ENCODE measurements at places on chromosomes 13 and 19.
A peak's percentile ranks its signal among the peaks of the same experiment; 100 is the strongest.

- DNase-seq = no peak
These were observed 50.5 kb downstream of the RFC3 start for GRCh38 chr13:33868343-33868994.

GRCh38 chr19:46860125-46860845 lies 512 bp upstream of the ARHGAP35 start:
- DNase-seq = peak; percentile 99

GRCh38 chr19:47143322-47144073 lies 12.9 kb downstream of the SAE1 start:
- DNase-seq = no peak

DNA sequence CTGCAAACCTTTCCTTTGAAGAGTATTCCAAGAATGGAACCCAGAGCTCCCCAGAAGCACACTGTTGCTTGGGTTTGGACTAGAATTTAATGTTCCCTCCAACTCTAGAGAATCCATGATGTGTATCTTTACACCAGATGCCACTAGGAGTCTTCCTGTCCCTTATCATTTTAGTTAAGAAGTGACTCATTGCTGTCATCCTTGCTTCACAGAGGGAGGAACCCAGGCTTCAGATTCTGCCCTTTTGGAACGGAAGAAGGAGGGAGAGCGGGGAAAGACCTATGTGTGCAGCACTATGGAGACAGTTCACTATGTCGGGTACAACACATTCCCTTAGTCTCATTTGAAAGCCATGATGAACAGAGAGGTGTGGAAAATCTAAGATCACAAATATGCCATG lies 2.1 kb upstream of the ATP12A start:
- no peak for DNase-seq

DNA sequence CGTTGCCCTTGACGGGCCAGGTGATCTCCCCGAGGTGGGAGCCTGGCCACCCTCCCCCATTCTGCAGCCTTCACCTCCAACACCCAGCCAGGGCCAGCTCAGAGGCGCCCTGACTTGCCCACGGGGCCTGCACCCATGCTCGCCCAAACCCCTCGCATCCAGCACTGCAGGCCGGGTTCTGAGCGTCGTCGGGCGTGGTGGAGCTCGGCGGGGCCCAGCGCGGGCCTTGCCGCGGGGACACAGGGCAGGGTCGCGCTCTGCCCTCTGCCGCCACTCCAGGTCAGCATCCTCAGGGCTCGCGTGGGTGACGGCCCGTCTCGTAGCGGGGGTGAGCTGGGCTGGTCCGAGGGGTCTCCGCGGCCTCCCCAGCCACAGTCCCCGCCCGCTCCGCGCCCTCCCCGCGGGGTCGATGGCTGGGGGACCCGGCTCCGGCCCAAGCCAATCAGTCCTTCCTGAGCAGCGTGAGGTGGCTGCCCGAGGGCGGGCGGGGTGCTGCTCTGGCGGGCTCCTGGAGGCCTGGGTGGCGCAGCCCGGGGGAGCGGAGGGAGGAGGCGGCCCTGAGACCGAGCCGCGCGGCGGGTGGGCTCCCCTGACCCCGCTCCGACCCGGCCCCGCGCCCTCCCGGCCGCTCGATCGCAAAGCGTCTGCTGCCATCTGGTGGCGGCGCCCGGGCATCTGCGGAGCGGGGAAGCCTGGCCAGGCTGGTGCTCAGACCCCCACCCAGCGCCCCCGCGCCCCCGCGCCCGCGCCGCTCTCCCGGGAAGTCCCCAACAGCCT lies 61.4 kb downstream of the CCNE1 start:
- DNase-seq = peak; percentile 43

GRCh38 chr19:14159059-14159458 lies 22.7 kb upstream of the ASF1B start:
- DNase-seq = no peak

DNA sequence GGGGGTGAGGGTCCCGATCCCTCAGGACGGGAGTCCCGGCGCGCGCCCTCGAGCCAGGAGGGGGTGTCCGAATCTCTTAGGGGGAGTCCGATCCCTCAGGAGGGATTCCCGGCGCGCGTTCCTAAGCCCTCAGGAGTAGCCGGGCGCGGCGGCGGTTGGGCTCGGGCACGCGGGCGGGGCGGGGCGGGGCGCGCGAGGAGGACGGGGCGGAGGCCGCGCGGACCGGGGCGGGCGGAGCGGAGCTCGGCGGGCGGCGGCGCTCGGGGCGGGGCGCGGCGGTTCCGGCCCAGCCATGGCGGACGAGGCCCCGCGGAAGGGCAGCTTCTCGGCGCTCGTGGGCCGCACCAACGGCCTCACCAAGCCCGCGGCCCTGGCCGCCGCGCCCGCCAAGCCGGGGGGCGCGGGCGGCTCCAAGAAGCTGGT lies at the start of gene CUL4A:
Gene CUL4A, plus strand, starts transcription at position 278 of the 423 bp plus-strand sequence. Its CDS starts 15 bp downstream, at position 293.
- peak; percentile 95 for DNase-seq

DNA sequence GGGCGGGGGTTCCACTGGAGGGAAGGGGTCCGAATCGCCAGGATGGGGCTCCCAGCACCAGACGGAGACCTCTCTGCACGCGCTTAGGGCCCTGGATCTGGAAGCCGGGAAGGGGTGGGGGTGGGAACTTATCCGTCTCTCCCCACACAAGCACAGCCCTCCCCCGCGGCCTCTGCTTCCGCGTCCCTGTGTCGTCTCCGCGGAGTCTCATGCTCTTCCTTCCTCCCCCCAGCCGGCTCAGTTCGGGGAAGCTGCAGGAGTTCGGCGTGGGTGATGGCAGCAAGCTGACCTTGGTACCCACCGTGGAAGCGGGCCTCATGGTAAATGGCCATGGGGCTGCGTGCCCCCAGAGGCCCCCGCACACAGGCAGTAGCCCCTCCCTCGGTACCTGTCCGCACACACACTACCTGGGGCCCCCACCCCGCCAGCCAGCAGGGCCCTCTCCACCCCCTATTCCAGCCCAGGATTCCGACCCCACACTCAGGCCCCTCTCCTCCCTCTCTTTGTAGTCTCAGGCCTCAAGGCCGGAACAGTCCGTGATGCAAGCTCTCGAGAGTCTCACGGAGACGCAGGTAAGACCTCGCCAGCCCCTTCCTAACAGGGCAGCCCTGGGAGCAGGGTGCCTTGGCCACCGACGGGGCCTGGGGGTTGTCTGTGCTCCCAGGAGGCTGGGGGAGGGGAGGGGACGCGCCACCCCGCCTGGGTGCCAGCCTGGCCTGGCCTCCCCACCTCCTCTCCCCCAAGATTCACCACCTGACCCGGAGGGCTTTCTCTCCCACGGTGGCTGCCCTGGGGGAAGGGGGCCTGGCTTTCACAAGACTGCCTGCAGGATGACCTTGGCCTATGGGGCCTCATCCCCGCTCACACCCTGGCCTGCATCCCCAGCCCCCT lies 3.2 kb downstream of the MIDN start:
- DNase-seq = peak; percentile 67

GRCh38 chr19:20313894-20314293 lies 146.9 kb downstream of the ZNF486 start:
- DNase-seq = no peak

- no peak for DNase-seq
These were observed 40.3 kb downstream of the PDE4A start for GRCh38 chr19:10460714-10461046.

- peak; percentile 84 for DNase-seq
These were observed 1.2 kb downstream of the CDC34 start for GRCh38 chr19:532561-533363.

- peak; percentile 39 for DNase-seq
These were observed 3.0 kb upstream of the NDFIP2 start for GRCh38 chr13:79477968-79478367.

DNA sequence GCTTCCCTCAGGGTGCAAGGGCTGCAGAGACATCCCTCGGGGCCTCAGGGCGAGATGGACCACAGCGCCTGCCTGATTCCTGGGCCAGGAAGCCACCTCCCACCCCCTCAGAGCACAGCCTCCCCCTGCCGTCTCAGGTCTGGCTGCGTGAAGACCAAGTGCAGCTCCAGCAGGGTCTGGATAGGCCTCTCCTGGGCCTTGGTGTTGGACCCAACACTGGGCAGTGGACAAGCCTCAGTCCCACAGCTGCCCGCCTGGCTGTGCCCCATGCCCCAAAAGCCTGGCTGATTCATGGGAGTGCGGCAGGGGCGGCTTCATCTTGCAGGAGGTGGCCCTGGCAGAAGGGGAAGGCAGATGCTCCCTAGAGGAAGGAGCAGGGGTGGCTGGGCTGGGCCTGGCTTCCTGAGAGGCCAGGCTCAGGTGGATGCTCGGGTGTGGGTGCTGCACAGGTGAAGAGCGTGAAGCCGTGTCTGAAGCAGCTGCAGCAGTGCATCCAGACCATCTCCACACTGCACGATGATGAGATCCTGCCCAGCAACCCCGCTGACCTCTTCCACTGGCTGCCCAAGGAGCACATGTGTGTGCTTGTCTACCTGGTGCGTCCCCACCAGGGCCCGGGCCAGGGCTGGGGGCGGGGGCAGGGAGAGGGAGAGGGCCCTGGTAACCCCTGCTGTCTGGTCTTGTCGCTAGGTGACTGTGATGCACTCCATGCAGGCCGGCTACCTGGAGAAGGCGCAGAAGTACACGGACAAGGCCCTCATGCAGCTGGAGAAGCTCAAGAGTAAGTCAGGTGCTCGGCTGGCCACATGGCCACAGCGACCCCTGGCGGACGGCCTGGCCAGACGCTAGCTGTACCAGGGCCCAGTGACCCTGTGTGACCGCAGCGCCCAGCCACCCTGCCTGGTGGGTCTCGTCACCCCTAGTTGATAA lies 21.7 kb downstream of the MAU2 start:
- DNase-seq = peak; percentile 63

- peak; percentile 43 for DNase-seq
These were observed 4.6 kb upstream of the GP6 start for GRCh38 chr19:55042688-55043087.

GRCh38 chr13:51235756-51236490 lies 13.7 kb downstream of the FAM124A start:
- no peak for DNase-seq

- DNase-seq = peak; percentile 61
These were observed 291.4 kb downstream of the DCLK1 start for GRCh38 chr13:35839806-35840205.

GRCh38 chr13:95861296-95861695 lies 184.4 kb downstream of the DNAJC3 start:
- no peak for DNase-seq

- DNase-seq = no peak
These were observed 10.0 kb downstream of the C3 start for GRCh38 chr19:6710273-6711077.

DNA sequence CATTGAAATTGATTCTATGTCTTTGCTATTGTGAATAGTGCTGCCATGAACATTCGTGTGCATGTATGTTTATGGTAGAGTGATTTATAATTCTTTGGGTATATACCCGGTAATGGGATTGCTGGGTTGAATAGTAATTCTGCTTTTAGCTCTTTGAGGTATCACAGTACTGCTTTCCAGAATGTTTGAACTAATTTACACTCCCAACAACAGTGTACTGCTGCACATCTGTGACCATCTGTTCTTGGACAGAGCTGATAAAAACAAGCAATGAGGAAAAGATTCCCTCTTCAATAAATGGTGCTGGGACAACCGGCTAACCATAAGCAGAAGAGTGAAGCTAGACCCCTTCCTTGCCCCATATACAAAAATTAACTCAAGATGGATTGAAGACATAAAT lies 231.0 kb downstream of the MYO16 start:
- DNase-seq = no peak

DNA sequence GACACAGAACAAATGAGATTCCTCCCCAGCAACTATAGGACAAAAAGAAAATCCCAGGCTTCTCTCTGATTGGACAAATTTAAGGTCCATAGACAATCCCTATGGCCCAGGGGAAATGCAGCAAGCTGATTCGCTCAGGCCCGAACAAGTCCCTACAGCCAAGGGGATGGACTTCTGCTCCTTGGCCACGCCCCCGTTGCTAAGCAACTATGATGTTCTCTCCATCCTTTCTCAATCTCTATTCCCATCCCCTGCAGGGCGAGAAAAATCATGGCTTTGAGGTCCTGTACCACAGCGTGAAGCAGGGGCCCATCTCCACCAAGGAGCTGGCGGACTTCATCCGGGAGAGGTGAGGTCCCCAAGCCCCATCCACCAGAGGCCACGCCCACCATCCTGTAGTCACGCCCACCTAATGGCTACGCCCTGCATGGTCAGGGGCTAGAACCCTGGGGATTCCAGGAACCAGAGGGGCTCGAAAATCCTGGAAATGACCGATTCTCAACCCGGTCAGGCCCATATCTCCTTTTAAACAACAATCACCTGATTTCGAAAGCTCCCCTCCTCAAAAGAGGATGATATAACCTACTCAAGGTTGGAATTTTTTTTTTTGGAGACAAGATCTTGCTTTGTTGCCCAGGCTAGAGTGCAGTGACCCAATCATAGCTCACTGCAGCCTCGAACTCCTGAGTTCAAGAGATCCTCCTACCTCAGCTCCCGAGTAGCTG lies 11.4 kb downstream of the FCHO1 start:
- DNase-seq = peak; percentile 93

DNA sequence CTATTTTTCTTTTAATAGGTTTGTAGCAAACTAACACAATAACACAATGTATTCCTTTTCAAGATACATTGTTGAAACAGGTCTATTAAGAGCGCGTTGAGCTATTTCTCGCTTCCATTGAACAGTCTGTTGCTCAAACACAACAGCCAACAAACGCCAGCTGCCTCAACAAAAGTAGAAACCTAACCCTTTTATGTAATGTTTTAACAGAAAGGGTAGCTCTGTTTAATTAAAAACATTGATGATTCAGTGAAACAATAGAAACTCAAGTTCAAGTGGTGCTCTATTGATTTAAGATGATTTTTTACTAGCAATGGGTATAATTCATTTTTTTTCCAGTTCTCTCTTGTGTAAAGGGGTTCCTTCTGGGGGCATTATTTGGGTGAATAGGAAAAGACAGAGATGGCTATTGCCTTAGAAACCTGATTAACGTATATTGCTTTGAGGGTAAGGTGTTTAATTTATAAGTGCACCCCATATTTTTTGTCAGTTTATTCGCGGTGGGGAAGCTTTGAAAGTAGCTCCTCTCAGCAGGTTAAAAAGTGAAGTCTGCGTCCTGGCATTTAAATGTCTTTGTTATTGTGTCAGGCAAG lies 14.9 kb downstream of the ZIC2 start:
- no peak for DNase-seq

DNA sequence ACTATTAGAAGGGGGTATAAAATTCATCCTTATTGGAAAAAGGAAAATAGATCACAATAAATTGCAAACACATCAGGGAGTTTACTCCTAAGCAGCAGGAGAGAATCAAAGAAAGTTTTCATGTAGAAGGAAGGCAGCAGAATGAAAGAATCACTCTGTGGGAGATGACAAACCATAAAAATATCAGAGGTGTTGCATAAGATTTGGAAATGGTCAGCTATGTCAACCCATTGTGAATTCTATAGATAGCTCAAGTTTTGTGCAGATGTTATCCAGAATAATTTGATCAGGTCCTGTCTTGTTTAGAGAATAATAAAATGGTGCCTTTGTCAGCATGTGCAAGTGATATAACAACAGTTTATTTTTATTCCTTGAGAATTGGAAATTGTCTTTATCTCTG lies 622.4 kb downstream of the DCT start:
- no peak for DNase-seq

- DNase-seq = no peak
These were observed 155.5 kb downstream of the TBC1D4 start for GRCh38 chr13:75326173-75327134.

DNA sequence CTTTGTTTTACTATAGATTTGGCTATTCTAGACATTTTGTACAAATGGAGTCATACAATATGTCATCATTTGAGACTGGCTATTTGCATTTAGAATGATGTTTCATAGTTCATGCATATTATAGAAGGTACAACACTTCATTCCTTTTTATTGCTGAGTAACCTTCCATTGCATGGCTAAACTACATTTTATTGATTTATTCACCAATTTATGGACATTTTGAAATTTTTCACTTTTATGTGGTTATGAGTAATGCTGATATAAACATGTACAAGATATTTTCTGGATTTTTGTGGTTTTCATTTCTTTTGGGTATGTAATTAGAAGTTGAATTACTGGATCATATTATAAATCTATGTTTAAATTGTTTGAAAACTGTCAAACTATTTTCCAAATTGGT lies 710.3 kb upstream of the SLITRK5 start:
- DNase-seq = no peak
